Neural crest cell (in vitro differentiated cells): ENCODE measurements at places on chromosomes 2 and 18. TPM values are rescaled to one million over a fixed set of nuclear protein-coding genes. Genes with fewer than 3 reads are reported as not detected.

DNA sequence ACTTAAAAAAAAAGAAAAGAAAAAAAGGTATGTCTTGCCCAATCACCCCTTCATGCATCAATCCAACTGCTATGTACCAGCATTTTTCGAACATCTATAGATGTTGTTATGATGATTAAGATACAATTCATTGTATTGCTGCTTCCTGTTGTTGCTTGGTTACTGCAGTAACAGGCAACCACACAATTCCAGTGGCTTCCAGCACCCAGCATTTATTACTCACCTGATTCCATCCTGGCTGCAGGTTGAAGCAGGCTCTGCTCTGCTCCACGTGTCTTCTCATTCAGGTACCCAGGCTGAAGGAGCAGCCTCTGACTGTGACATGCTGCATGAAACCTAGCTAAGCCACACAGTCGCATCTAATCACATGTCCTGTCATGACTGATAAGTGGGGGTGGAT, 196.9 kb downstream of the INO80D start:
- DNase-seq = no peak

DNA sequence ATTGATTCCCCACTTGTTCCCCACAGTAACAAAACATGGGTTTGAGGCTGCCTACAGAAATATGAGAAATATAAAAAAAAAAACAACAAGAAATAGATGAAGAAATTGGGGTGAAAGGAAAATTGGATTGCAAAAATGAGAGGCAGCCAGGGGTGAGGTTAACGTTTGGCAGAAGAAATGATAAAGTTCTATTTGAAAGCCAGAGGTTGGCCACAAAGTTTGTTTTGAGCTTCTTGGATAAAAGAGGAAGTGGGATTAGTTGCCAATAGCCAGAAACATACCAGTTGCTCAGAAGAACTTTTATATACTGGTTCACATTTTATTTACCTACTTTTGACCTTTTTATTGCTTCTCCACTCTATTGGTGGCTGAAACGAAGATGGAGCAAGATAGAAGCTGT, 67.5 kb downstream of the FASTKD2 start:
- DNase-seq = no peak

DNA sequence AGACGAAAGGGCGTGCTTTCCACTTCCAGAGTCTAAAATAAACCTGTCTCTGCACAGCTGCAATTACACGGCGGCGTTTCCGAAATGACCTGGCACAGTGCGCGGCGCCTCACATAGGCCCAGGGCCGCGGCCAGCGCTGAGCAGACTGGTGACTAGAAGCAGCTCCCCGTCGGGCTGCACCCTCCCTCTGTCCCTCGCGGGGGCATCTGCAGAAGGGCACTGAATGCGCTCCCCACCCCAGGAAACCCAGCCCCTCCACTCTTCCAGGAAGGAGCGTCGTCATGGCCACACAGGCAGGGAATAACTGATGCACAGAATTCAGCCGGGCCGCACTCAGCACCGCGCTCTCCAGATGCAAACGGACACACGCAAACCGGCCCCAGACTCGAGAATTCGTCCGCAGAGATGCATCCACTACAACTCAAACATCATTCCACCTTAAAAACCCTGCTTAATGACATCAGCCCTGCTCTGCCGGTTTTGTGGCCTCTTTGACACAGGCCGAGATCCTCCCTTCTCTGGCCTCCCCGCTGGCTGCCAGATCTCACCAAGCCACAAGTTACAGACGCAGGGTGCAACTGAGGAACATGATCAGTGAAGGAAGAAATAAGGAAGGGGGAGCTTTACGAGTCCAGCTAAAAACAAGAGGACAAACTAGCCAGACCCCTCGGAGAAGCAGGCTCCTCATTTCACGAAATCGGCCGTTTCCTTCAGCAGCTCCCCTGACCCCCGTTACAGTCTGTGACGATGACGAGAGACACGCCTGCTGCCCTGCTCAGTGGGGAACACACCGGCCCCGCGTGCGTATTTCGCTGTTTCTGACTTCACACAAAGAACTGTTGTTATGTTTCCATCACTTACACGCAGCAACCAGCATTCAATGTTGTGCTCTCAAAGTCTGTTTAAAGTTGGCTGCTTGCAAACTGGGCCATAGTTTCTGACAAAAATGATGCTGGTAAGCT, 40.2 kb downstream of the MBP start:
- no peak for DNase-seq

DNA sequence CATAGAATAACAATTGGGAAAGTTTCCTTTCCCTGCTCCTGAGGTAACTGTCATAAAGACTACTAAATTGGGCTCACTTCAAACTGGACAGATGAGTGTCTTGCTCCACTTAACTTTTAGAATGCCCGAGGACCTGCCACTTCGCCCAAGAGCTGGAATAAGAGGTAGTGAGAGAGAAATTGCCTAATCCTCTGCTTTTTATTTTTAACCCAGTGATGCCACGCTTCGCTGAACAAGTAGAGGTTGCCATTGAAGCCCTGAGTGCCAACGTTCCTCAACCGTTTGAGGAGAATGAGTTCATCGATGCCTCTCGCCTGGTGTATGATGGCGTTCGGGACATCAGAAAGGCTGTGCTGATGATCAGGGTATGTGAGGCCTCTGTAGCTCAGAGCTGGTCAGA, 269.4 kb upstream of the LRRTM1 start:
- no peak for DNase-seq

DNA sequence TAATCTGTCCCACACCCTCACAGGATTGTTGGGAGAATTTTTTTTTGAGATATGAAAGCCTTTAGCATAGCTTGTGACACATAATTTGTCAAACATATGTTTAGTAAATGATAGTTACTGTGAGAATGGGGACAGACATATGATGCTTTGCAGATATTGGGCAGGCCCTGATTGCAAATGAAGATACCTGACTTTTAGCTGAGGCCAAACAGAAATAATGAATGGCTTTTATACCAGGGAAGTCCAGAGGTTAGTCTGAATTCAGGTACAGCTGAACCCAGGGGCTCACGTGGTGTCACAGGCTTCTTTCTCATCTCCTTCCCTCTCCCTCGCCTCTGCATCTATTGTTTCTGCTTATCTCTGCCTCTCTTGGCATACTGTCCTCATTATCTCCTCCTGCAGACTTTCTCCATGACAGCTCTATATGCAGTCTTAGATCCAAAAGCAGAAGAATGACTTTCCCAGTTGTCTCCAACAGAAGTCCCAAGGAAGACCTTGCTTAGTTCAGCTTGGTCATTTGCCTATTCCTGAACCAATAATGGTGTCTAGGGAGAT, 4.9 kb upstream of the WNT10A start:
- DNase-seq = no peak

- no peak for DNase-seq
Measured at GRCh38 chr18:48657447-48658120, 118.8 kb downstream of the CTIF start.

DNA sequence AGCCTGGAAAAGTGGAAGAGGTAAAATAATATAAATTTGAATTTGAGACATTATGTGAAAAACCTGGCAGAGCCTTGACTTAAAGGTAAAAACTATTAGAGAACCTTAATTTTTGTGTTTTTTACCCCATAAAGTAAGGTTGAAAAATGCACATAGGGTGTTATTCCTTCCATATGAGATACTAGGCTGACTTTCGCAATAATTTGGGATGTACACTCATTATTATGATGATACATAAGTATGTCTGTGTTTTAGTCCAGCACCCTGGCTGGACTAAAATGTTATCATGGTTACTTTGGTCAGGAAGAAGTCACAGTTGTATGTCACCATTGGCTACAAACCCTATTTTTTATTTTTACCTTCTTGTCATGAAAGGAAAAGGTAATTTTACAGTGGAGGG, 19.8 kb downstream of the NEMP2 start:
- no peak for DNase-seq

DNA sequence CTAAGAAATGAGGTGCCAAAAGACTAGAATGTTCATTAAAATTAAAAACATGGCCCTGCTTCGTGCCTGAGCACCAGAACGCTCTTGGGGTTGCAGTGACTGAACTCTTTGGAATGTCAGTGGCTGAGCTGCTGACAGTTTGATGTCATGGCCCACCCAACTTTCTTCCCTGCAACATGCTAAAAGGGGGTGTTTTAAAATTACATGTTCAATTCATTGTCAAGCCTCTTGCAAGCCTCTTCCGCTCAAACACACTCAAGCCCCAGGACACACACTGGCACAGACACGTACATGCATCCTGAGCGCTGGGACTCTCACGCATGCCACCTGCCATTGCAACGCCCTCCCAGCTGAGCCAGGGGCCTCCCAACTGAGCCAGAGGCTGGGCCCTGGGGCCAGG, 12.6 kb downstream of the RUFY4 start:
- no peak for DNase-seq

DNA sequence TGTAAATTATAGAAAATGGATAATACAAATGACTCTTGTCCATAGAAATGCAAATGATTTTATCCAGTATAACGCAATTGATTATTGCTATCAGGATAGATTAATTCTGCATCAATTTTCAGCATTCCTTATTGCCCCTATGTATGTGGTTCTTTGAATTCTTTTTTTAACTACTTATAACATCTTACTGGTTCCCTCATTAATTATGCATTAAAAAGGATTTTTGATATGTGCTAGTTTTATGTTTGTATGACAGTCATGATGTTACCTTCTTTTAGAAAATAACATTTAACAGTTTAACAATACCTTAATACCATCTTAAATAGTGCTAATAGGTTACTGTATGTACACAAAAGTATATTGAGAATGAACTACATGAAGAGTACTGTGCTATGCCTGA, 20.0 kb upstream of the LNPK start:
- DNase-seq = no peak

- DNase-seq = peak; percentile 68
Measured at GRCh38 chr2:217510771-217511291, 492.0 kb downstream of the TNS1 start.

- DNase-seq = no peak
Measured at GRCh38 chr2:63122921-63123320, 72.3 kb downstream of the OTX1 start.

GRCh38 chr2:38497670-38498037, 105.1 kb downstream of the HNRNPLL start:
- DNase-seq = no peak

DNA sequence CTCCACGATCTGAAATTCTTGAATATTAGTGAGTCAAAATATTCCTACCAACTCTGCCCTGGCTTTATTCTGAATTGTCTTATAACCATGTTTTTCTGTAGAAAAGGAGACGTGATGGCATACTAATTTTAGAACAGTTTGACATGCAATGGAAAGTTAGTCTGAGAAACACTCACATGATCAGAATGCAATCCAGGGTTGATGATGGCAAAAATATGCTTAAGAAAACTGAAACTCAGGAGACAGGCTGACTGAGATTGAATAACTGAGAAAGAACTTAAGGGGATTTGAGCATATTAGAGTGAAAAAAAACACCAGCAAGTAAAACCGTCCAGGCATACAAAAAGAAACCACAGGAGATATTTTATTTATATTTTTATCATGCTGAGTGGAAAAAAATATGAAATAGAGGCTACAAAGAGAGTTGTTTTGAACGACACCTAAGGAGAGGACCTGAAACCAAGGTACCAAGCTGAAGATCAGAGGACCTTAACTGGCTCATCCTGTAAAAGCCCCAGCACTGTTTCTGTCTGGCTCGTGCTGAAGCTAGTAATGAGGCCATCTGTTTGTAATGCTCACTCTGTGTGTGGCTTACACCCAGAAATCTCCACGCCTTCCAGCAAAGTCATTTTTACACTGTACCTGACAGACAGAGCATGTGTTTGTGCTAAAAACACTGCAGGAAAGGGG, 437.2 kb upstream of the PKDCC start:
- DNase-seq = no peak

DNA sequence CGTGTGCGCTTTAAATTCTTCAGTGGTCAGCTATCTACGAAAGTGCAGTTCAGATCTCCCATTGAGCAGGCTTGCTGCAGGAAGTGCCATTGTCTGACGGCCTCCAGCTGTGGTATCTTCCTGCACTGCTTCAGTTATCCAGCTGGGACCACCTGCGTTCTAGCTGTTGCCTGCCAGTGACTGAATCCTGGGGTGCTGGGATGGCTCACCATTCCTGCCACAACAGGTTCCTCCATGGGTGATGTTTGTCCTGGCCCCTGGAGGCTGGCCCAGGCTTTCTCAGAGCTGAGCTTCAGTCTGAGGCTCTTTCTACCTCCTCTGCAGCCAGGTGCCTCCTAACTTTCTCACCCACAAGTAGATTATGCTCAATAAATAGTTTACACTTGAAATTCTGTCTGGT, 498.5 kb upstream of the HS6ST1 start:
- DNase-seq = no peak

- DNase-seq = no peak
Measured at GRCh38 chr18:79245517-79246001, 150.2 kb upstream of the NFATC1 start.

GRCh38 chr2:64134813-64135212, 9.4 kb downstream of the PELI1 start:
- DNase-seq = no peak

DNA sequence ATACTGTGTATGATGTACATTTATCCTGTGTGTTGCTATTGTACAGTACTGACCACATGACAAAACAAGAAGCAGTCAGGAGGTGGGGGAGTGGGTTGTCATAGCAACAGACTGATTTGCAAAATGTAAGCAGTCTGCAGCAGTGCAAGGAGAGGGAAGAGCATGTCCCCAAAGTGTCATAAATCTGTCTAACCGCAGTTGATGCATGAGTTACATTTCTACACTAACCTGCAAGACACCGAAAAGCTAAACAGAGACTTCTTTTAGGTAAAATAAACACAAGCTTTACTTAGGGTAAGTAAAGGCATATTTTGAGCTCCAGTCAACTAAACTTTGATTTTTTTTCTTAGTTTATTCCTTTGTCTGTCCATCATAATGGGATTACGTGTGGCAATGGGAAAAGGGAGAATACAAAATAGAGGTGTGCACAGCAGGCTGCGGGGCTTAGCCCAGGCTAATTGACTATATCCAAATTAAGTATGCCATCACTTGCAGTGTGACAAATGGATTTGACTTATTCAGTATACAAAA, 134.5 kb downstream of the MEIS1 start:
- DNase-seq = no peak

GRCh38 chr18:574149-574860, 5.9 kb upstream of the CETN1 start:
- DNase-seq = no peak

GRCh38 chr18:76689646-76690264, 132.6 kb upstream of the ZNF236 start:
- DNase-seq = no peak

DNA sequence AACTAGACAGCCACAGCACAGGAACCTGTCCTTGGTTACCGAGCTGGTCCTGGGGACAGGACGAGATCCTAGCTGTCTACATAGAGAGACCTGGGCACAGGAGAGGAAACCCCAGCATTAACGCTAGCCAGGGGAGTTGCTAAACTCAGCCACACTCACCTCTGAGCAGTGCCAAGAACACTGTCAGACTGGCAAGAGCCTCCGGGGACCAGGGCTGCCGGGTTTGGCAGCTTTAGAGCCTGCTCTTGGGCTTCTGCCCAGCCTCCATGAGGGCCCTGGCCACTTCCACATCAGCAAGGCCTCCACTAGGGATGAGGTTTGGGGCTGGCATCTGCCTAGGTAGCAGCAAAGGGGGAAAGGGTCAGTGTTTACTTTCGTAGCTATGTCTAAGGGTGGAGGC, 6.7 kb downstream of the TMBIM1 start:
- no peak for DNase-seq

The BCL11A gene
- 2.2 and 2.3 TPM in 2 replicates for total RNA-seq

The SIX3 gene
- not detected in 2 replicates for total RNA-seq

The OR6B2 gene
- not detected in 2 replicates for total RNA-seq

The NFATC1 gene
- 2.2 and 2.4 TPM in 2 replicates for total RNA-seq

The ALK gene
- 2.0 and 2.1 TPM in 2 replicates for total RNA-seq

The SCN2A gene
- 0.47 and 0.55 TPM in 2 replicates for total RNA-seq

The NEB gene
- 0.57 and 0.77 TPM in 2 replicates for total RNA-seq

The REG1B gene
- total RNA-seq = not detected in 2 replicates

The COLEC11 gene
- not detected in 2 replicates for total RNA-seq

The MPP4 gene
- 0.18 and 0.19 TPM in 2 replicates for total RNA-seq

The ARL4C gene
- total RNA-seq = 27.3 and 29.5 TPM in 2 replicates

The SCN7A gene
- 0.39 and 0.40 TPM in 2 replicates for total RNA-seq
